ENCODE measurements at places on chromosomes 12 and 14. TPM values are rescaled to one million over a fixed set of nuclear protein-coding genes. Genes with fewer than 3 reads are reported as not detected.

The LRRIQ1 gene
- total RNA-seq: 0.48 TPM

The BDKRB2 gene
- total RNA-seq: 49.1 TPM

The OTX2 gene
- total RNA-seq: not detected

The DNAH10 gene
- 0.32 TPM for total RNA-seq

The MIPOL1 gene
- total RNA-seq: 6.6 TPM

The DAO gene
- total RNA-seq: not detected

The SERPINA10 gene
- total RNA-seq: not detected

The TAS2R42 gene
- not detected for total RNA-seq

The CLEC4C gene
- total RNA-seq: not detected

The CIDEB gene
- 0.16 TPM for total RNA-seq

The ZBTB42 gene
- 1.5 TPM for total RNA-seq

The IL31 gene
- total RNA-seq: not detected

The ATL1 gene
- total RNA-seq: 1.2 TPM

The CAPZA3 gene
- not detected for total RNA-seq

The KERA gene
- total RNA-seq: not detected

The TRPV4 gene
- 8.7 TPM for total RNA-seq

The ARL6IP4 gene
- 264 TPM for total RNA-seq

The TAS2R7 gene
- total RNA-seq: not detected

The SLCO1B1 gene
- total RNA-seq: not detected

The C12orf60 gene
- total RNA-seq: 2.1 TPM

The LRRC10 gene
- not detected for total RNA-seq

The PHLDA1 gene
- 123 TPM for total RNA-seq

The CMA1 gene
- not detected for total RNA-seq

The OR6C70 gene
- total RNA-seq: not detected

The KRT83 gene
- not detected for total RNA-seq

The MEG3 gene
- 75.1 TPM for total RNA-seq

The ALX1 gene
- 0.26 TPM for total RNA-seq

The PPP1R3E gene
- 4.7 TPM for total RNA-seq

The GPRC5A gene
- 35.4 TPM for total RNA-seq

The KRT80 gene
- total RNA-seq: 0.64 TPM

The TDRD9 gene
- not detected for total RNA-seq

The ISM2 gene
- total RNA-seq: not detected

The CCDC177 gene
- under 0.01 TPM for total RNA-seq

The CCDC197 gene
- total RNA-seq: not detected

The SIX4 gene
- total RNA-seq: 17.6 TPM

The DEPDC4 gene
- total RNA-seq: 6.9 TPM

The MORN3 gene
- under 0.01 TPM for total RNA-seq

The PTHLH gene
- 2.3 TPM for total RNA-seq

The IAPP gene
- not detected for total RNA-seq

The AQP2 gene
- total RNA-seq: not detected

The AGAP2 gene
- total RNA-seq: 0.48 TPM

The PRH2 gene
- total RNA-seq: 0.48 TPM

The A2M gene
- total RNA-seq: 566 TPM

The KRR1 gene
- total RNA-seq: 14.1 TPM

The SRRM4 gene
- not detected for total RNA-seq

The CLEC2A gene
- not detected for total RNA-seq

The KRT75 gene
- not detected for total RNA-seq

The CCDC77 gene
- 5.8 TPM for total RNA-seq

The CRIP1 gene
- 20.7 TPM for total RNA-seq

The NXPH4 gene
- total RNA-seq: 7.5 TPM

The ZNF140 gene
- total RNA-seq: 13.7 TPM

The SERPINA9 gene
- total RNA-seq: not detected

The ZNF891 gene
- 0.39 TPM for total RNA-seq

The GYS2 gene
- not detected for total RNA-seq

The TCP11L2 gene
- 25.3 TPM for total RNA-seq

The OR4E2 gene
- total RNA-seq: not detected

The HCAR1 gene
- total RNA-seq: 0.08 TPM

The CLECL1 gene
- not detected for total RNA-seq

The RNU4-1 gene
- total RNA-seq: under 0.01 TPM

All from epithelial cell of alveolus of lung (primary cell).